ENCODE measurements at places on chromosomes 13 and 19. TPM values are rescaled to one million over a fixed set of nuclear protein-coding genes. Genes with fewer than 3 reads are reported as not detected.

DNA sequence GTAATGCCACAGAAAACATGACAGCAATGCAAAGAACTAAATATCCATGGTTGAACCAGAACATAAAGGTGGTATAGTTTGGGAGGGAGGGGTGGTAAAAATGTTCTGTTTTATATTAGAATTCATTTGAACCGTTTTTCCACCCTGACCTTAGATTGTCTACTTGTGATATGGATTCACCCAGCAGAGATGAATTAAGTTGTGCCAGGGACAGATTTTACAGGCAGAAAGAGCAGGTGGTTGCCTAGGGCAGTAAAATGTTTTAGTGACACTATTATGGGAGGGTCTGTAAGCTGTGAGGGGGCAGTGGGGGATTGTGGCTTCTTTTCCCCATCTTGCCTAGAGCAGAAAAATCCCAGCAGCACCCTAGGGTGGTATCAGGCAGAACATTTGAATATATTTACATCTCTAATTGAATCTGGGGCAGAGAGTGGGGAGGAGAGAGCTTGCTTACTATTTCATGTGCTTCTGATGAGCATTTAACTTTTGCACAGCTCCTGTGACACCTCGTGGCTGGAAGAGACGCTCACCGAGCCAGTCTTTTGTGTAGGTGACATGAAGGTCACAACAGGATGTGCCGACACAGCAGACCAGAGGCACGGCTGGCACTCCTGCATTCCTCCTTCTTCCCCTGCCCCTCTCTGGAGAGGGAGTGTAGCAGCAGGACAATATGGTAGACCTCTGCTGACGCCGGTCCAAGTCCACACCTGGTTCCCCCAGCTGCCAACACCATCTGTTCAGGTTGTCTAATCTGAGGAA is 452.3 kb downstream of the IRS2 start:
- DNase-seq = no peak

DNA sequence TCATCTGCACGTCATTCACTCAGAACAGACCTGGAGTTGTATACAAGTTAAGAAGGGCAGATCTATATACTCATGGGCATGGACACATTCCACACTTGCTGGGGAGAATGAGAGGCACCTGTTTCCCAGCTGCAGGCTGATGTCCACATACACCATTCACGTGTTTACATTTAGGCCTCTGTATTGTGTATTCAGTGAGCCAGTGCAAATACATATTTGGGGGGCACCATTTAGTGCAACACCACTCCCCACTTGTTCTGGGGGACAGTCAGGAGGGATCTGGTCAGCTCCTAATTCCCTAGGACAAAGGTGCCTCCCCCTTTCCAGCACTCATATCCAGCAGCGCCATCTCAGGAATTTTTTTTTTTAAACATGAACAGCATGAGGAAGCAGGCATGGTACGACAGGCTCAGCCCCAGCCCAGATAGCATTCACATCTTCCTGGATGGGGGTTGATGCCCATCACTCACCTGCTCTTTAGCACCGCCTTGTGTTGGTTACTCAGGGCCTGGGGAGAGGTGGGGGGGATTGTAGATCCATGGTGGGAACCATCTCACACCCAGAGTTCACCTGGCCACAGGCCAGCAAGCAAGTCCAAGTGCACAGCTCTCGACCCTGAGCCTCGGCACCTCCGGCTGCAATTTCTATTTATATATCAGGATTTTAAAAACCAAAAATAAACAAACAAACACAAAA is 56.9 kb upstream of the ZNF254 start:
- no peak for DNase-seq

DNA sequence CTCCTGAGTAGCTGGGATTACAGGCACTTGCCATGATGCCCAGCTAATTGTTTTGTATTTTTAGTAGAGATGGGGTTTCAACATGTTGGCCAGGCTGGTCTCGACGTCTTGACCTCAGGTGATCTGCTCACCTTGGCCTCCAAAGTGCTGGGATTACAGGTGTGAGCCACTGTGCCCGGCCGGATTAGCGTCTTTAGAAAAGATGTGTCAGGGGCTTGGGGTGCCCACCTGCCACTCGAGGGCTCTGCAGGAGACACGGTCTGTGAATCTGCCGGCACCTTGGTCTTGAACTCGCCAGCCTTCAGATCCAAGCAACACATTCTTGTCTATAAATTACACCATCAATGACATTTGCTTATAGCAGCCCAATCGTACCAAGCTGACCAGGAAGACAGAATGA is 38.8 kb upstream of the TUBGCP3 start:
- DNase-seq = no peak

GRCh38 chr13:73368608-73369007 is 309.8 kb downstream of the KLF5 start:
- no peak for DNase-seq

DNA sequence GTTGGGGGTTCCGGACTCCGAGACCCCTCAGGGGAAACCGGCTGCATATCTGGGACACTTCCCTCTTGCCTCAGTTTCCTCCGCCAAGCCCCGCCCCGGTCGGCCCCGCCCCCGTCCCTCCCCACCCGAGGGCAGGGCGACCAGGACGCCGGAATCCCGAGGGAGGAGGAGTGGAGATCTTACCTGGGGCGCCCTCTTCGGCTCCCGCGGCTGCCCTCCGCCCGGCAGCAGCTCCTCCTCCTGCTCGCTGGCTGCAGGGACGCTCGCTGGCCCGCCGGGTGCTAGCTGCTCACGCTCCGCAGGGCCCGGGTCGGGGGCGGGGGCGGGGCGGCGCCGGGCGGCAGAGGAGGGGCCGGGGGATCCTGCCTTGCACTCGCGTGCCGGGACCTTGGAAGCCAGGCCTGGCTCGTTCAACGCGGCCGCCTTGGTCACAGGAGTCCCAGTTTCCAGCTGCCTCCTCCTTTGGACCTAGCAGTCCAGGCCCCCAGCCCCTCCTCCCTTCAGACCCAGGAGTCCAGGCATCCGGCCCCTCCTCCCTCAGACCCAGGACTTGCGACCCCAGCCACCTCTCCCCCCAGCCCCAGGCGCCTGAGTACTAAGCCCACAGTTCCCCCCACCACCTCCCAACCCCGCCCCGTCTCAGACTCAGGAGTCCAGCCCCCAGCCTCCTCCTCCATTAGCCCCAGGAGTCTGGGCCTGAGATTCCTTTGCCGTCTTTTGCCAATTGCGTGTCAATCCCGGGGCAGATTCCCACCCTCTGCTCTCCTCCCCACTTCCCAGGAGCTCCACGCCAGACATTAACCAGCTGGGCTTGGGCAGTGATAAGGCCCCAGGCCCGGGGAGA is at the start of gene NTF4:
NTF4 (minus strand) TSS at position 51 of the 844 bp plus-strand sequence. CDS start 2,821 bp downstream, outside the sequence.
- no peak for DNase-seq

The SUPT5H gene
- total RNA-seq = 144 TPM

The ZNF547 gene
- total RNA-seq = 4.6 TPM

The PODNL1 gene
- 0.58 TPM for total RNA-seq

The CD33 gene
- total RNA-seq = 3.7 TPM

Measured in activated CD4-positive, alpha-beta T cell treated with anti-CD3 and anti-CD28 coated beads, Interleukin-2, amount 10 ng/mL, durations not matched to agents 7 days and 5 days (primary cell).